BJ (cell line): ENCODE measurements at places on chromosomes 1 and 21. TPM values are rescaled to one million over a fixed set of nuclear protein-coding genes. Genes with fewer than 3 reads are reported as not detected.

PTGER3 gene
- 0.60 TPM in 2 replicates for polyA plus RNA-seq

TEX38 gene
- 0.07 TPM in 1 of 2 replicates, not detected in the other for polyA plus RNA-seq

RNF186 gene
- polyA plus RNA-seq: not detected in 2 replicates

TPTE gene
- not detected in 2 replicates for polyA plus RNA-seq

FCRL1 gene
- not detected in 2 replicates for polyA plus RNA-seq

TFF1 gene
- polyA plus RNA-seq: not detected in 2 replicates

STXBP3 gene
- polyA plus RNA-seq: 10.8 and 25.0 TPM in 2 replicates

PAQR6 gene
- 0.06 and 0.18 TPM in 2 replicates for polyA plus RNA-seq

RPE65 gene
- not detected in 2 replicates for polyA plus RNA-seq

SYNJ1 gene
- 4.2 and 5.0 TPM in 2 replicates for polyA plus RNA-seq

LCA5L gene
- 0.69 and 1.1 TPM in 2 replicates for polyA plus RNA-seq

RXRG gene
- polyA plus RNA-seq: not detected in 2 replicates

NMNAT2 gene
- polyA plus RNA-seq: 1.4 and 2.1 TPM in 2 replicates

GJA9 gene
- polyA plus RNA-seq: 0.05 TPM in 1 of 2 replicates, not detected in the other

GPR52 gene
- polyA plus RNA-seq: 0.09 and 0.13 TPM in 2 replicates

FLG2 gene
- not detected in 2 replicates for polyA plus RNA-seq

LORICRIN gene
- polyA plus RNA-seq: not detected in 2 replicates

ZBTB7B gene
- polyA plus RNA-seq: 18.1 and 29.4 TPM in 2 replicates

GSTM5 gene
- polyA plus RNA-seq: 1.5 and 2.2 TPM in 2 replicates

FHAD1 gene
- not detected in 2 replicates for polyA plus RNA-seq

WNT4 gene
- polyA plus RNA-seq: 0.02 and 0.13 TPM in 2 replicates

FAM229A gene
- polyA plus RNA-seq: 1.3 and 2.4 TPM in 2 replicates

ZBTB17 gene
- polyA plus RNA-seq: 23.4 and 43.3 TPM in 2 replicates

ZBTB8A gene
- 3.7 and 5.4 TPM in 2 replicates for polyA plus RNA-seq

CSMD2 gene
- polyA plus RNA-seq: 1.8 and 2.0 TPM in 2 replicates

RHOU gene
- polyA plus RNA-seq: 0.42 and 0.63 TPM in 2 replicates

CD101 gene
- 0.12 TPM in 1 of 2 replicates, not detected in the other for polyA plus RNA-seq

TPM3 gene
- 275 and 376 TPM in 2 replicates for polyA plus RNA-seq

IVL gene
- polyA plus RNA-seq: 0.05 TPM in 1 of 2 replicates, not detected in the other

RXFP4 gene
- polyA plus RNA-seq: not detected in 2 replicates

AMY2A gene
- not detected in 2 replicates for polyA plus RNA-seq
